Fibroblast of the aortic adventitia (primary cell): ENCODE measurements at places on chromosomes 4 and X. TPM values are rescaled to one million over a fixed set of nuclear protein-coding genes. Genes with fewer than 3 reads are reported as not detected.
A peak's percentile ranks its signal among the peaks of the same experiment; 100 is the strongest.

DNA sequence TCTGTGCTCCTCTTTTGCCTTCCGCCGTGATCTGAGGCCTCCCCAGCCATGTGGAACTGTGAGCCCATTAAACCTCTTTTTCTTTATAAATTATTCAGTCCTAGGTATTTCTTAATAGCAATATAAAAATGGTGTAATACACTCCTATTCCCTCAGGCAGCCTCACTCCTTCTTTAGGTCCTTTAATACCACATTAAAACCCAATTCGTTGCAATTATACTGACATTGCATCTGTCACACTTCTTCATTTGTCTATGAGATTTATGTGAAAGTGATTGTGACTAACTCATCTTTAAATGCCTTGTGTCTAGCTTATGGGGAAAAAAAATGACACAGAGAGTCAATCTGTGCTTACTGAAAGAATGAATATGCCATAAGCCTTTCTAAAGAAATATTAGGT, 1035.2 kb upstream of the SLIT2 start:
- DNase-seq, result no peak

- DNase-seq, result no peak
These were observed 111.2 kb upstream of the RAPGEF2 start for GRCh38 chr4:158991534-158992155.

GRCh38 chr4:186105647-186106321, 1.3 kb downstream of the FAM149A start:
- peak; percentile 3 for DNase-seq

DNA sequence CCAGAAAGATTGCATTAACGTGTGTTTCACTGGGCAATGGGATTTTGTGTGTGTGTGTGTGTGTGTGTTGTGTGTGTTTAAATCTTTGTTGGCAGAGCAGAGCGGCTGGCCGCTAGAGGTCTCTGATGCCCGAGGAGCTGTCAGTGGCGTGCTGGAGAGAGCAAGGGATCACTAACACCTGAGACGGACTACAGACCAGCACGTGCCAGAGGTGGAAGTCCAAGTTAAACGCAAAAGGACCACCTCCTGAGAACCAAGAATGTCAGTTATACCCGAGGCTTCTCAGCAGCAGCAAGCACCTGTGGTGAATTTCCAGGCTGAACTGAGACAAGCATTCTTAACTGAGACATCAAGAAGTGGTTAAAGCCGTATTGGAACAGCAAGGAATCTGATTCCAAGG, 9.0 kb upstream of the SLC25A14 start:
- peak; percentile 43 for DNase-seq

- DNase-seq, result no peak
These were observed 299.2 kb downstream of the UNC5C start for GRCh38 chr4:95249426-95250021.

DNA sequence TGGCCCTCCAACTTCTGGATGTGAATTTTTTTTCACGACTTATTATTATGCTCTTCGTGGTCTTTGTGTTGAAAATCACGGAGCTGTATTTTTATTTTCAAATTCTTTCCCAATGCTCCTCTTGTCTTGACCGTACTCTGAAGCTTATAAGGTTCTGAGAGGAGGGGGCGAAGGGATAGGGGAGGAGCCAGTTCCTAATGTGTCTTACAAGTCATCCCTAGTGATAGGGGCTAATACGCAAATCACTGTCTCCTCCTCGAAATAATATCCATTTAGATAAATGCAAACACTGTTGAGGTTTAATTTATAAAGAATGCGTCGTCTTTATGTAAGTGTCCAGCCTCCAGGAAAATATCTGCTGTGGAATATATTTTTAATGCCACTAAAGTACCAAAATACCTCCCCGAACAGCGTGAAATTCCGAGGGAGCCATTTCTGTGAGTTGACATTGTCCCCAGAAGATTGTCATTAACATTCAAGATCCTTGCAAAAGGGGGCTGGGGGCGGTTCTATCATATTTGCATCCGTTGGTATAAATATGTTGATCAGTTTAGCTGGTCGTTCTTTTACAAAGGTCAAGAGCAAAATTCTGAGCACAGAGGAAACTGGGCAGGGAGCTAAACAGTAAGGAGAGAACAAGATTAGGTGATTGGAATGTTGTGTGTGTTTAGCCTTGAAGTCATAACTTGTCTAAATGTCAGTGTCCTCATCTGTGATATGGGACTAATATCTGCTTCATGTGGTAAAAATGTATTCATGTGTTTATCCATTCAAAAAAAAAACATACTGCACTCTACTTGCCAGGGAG, 3.7 kb upstream of the FAT1 start:
- DNase-seq, result no peak

GRCh38 chr4:38621028-38621684, 42.8 kb upstream of the KLF3 start:
- DNase-seq, result peak; percentile 94

DNA sequence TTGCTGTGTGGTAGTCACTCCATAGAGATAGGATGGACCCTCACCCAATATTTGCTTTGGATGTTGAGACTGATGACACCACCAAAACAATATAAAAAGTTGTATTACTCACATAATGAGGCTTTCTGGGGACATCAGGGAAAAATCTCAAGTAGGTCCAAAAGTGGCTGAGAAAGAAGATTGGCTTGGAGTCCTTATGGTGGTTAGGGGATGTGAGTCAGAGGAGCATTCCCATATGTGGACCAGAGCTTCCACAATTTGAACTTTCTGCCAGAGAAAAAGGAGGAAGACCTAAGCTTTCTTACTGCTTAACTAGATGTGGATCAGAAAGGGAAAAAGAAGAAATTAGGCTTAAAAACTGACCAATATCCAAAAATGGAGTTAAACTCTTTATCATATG, 460.5 kb downstream of the SH3BGRL start:
- DNase-seq, result no peak

DNA sequence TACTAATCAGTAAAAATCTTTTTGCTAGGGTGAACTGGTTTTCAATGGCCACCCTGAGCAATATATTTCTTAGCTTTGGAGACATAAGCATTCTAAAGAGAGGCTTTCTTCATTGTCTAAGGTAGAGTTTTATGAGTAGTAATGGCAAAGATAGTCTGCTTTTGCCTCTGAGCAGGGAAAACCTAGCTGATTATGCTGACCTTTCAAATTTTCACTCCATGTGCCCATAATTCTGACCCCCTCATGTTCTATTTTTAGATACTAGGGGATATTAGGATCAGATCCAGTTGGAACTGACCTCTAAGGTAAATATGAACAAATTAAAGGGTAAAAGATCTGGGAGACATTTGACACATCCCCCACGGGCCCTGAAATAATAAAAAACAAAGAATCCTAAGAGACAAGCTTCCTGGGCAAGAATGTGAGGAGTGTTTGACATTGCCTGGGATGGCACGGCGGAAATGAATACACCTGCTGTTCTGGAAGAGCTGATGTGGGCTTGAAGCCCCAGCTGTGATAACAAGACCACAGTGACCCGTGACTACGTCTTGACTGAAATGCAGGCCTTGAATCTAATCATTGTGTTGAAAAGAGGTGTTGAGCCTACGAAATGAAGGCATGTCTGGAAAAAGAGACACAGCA, 392.1 kb upstream of the FRG1 start:
- DNase-seq, result no peak

DNA sequence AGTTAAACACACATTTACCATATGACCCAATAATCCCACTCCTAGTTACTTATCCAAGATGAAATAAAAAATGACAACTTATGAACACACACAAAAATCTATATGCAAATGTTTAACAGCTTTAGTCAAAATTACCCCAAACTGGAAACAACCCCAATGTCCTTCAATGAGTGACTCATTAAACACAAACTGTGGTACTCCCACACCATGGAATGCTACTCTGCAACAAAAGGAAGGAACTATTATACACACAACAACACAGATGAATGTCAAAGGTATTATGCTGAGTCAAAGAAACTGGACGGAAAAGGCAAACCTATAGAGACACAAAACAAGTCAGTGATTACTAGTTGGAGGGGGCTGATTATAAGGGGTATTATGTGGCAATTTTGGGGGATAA, 40.5 kb downstream of the MED14 start:
- DNase-seq, result peak; percentile 4

- no peak for DNase-seq
These were observed 16.7 kb upstream of the KLF3 start for GRCh38 chr4:38647101-38647819.

- DNase-seq, result no peak
These were observed 122.5 kb upstream of the TEX13D start for GRCh38 chrX:124209792-124210576.

DNA sequence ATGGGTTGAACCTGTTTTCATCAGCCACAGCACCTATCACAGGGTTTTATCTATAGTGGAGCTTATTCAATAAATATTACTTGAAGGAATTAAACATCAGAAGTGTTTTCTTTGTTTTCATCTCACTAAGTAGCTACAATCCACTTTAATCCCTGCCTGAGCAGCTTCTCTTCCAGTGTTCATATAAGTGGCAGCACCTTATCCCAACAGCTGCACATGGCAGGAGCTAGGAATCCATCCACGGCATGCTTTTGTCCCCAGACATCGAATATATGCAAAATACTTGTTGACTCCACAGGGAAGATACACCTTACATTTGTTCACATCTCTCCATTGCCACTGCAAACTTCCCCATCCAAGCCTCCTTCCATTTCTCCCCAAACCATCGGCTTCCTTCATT, 549.8 kb upstream of the FAM241A start:
- no peak for DNase-seq

DNA sequence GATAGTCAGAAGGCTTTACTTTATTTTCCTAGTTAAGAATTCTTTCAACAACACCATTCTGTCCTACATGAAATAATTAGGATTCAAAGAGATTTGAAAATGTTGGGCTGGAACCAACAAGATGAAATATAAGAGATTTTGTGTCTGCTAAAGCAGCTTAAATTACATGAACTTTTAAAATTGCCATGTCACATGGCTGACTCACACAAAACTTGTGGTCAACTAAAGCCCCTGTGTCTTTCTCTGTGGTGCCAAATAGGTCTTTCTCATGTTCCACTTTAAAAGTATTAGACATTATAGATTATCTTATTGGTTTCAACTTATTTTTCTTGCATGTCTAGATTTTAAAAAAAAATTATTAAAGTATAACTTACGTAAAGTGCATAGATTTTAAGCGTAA, 60.8 kb upstream of the FHL1 start:
- no peak for DNase-seq

GRCh38 chr4:151267104-151267503, 9.9 kb upstream of the PRSS48 start:
- DNase-seq, result no peak

GRCh38 chrX:66233209-66233608, 69.2 kb downstream of the HEPH start:
- no peak for DNase-seq

MAGED4 gene
- total RNA-seq, result 13.7 and 14.7 TPM in 2 replicates

TSPAN6 gene
- 32.5 and 46.6 TPM in 2 replicates for total RNA-seq

ZDHHC15 gene
- 0.18 and 1.1 TPM in 2 replicates for total RNA-seq

TIGD4 gene
- 0.25 and 0.27 TPM in 2 replicates for total RNA-seq

TEX13D gene
- total RNA-seq, result 0.09 TPM in 1 of 2 replicates, not detected in the other

RHOXF1 gene
- not detected in 2 replicates for total RNA-seq

HSFX4 gene
- not detected in 2 replicates for total RNA-seq

HSD17B13 gene
- total RNA-seq, result 0.18 TPM in 1 of 2 replicates, not detected in the other

AKAP14 gene
- not detected in 2 replicates for total RNA-seq

NSG1 gene
- total RNA-seq, result 0.09 and 2.7 TPM in 2 replicates
